ENCODE measurements at places on chromosomes 11 and 22.

DNA sequence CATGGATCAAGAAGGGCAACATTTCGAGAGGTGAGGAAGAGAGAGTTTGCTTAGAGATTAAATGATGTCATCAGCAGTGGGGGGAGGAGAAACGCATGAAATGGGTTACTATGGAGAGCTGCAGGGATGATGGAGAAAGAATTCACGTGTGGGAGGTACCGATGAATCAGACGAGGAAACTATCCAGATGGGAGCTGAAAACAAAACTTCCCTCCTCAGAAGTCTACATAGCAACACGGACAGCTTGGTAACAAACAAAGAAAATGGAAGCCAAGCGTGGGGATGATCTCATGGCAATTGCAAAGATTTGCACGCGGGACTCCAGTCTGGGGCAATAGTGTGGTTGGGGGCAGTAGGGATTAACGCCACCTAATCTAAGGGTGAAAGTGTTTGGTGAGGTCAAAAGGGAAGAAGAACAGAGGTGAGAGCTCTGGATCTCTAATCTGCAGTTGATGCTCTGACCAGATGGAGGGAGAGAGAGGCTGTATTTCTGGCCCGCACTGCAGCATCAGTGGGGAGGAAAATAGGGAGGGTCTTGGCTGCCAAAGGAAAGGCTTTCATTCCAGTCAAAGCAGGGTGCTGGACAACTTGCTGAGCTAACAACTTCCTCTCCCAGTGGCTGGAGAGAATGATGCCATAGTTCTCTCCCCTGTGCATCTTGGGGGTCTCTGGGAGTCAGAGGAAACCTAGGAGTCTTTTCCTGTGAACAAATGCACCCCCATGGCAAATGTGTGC, 43.4 kb upstream of the CSNK2A3 start:
- no peak for DNase-seq

DNA sequence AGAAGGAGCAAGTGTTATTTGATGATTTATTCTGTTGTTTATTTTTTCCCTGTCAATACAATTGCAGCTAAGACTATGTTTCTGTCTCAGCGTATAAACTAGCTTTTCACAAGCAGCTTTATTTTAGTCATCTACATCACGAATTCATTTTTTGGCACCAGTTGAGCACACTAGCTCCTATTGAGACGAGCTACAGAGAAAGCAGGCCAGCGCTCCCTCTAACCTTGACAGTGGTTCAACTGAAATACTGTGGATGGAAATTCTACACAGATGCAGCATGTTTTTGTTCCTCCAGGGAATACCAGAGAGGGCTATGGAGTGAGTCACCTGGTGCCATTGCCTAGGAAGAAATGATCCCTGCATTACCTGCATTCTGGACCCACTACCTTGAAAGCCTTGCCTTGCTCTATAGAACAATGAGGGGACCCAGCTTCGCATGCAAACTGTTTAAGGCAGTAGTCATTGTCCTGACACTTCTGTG, 108.2 kb upstream of the ARHGAP42 start:
- DNase-seq = peak; percentile 71

DNA sequence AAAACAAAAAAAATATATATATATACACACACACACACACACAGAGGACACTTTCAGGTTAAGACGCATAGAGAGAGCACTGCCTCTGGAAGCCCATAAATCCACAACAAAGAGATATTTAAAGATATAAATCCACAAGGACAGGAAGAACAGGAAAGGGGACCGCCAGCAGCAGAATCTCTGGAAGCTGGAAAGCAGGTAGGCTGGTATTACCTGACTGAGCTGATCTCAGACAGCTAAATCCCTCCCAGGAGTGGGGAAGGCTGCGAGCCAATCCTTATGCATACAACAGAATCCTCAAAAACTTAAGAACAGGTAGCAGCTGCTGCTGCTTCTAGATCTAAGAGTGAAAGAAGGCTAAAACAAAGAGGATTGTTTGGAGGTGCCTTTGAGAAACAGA, 1.8 kb upstream of the MCAT start:
- DNase-seq = no peak

- peak; percentile 15 for DNase-seq
Observed at GRCh38 chr11:84140386-84141169, 854.4 kb upstream of the CCDC90B start.

- DNase-seq = no peak
Observed at GRCh38 chr22:38038426-38038825, 18.8 kb upstream of the PICK1 start.

- no peak for DNase-seq
Observed at GRCh38 chr11:22521226-22521625, 104.4 kb downstream of the FANCF start.

DNA sequence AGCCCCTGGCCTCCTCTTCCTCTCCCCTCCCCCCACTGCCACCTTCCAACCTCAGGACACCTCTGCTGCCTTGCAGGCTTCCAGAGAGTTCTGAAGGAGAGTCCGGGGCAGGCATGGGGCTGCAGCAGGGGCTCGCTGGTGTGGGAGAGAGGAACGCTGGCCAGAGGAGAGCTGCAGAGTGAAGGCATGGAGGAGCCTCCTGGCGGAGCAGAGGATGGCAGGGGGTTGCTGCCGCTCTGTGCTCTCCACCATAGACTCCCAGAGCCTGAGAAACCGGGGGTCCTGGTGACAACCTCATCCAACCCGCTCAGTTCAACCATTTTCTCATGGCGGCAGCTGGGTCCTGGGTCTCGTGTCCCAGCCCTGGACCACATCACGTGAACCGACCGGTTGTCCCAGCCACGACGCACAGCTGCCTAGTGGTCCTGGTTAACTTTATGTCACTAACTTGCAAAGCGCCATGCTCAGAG, 17.5 kb downstream of the MRGPRG start:
- no peak for DNase-seq

- DNase-seq = no peak
Observed at GRCh38 chr11:64355078-64355940, 3.7 kb upstream of the RPS6KA4 start.

DNA sequence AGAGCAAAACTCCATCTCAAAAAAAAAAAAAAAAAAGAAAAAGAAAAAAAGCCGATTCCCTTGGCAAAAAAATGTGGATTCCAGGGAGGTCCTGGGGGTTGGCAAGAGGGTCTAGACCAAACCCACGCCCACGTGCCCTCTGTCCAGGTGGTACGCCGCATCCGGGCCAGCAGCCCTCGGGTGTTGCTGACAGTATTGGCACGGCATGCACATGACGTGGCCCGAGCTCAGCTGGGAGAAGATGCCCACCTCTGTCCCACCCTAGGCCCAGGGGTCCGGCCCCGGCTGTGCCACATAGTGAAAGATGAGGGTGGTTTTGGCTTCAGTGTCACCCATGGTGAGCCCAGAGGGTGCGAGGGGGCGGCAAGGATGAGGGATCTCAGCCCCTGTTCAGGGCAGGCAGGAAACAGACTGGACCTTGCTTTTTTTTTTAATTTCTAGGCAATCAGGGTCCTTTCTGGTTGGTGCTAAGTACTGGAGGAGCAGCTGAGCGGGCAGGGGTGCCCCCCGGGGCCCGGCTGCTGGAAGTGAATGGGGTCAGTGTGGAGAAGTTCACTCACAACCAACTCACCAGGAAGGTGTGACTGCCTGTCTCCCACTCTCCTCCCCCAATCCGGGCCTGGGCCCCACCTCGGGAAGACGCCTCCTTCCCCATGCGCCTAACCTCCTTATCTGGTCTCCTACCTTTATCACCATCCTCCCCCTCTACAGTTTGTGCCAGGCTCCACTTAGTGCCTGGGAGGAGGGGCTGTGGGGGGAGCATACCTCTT, 2.0 kb downstream of the NHERF4 start:
- DNase-seq = no peak

DNA sequence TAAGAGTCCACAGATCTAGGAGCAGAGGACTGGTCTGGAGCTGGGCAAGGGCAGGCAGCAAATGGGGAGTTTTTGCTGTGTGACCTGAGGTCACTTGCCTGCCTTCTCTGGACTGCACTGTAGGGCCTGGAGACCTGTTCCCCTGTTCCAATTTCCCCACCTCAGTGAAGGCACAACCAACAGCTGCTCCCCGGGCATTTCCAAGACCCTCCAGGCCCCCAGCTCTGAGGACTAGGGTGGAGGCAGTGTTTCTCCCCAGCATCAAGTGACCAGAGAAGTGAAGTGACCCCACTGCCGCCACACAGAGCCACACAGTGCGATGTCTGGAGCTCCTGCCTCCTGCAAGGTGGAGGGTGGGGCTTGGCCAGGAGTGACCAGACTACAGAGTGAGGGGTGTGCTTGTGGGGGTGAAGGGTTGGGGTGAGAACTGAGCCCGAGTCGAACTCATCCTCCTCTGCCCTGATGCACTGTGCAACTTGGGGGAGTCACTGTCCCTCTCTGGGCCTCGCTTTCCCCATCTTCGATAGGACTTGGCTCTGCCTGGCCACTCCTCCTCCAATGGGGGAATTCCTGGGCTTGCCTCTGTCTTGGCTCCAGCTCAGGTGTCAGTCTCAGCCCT, 21.6 kb downstream of the P2RY2 start:
- no peak for DNase-seq

GRCh38 chr11:37442576-37442975, 844.5 kb upstream of the RAG2 start:
- no peak for DNase-seq

- DNase-seq = no peak
Observed at GRCh38 chr11:73579641-73580434, 18.1 kb downstream of the FAM168A start.
